ENCODE measurements at places on chromosomes 6 and 20.

DNA sequence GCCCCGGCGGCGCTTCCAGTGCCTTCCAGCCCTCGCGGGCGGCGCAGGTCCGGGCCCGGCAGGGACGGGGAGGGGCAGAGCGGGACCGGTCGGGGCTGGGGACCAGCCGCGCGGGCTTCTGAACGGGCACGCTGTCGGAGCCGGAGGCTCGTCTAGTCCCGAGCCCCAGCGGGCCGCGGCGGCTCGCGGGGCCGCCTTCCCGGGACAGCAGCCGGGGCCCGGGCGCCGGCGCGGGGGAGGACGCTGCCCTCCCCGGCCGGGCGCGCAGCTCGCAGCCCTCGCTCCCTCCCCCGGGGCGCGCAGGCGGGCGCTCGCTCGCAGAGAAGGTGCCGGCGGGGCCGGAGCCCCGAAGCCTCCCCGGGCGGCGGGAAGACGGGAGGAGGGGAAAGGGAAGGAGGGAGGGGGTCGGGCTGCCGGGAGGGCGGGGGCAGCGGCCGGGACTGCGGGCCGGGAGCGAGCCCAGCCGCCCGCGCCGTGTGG lies 696 bp upstream of the SIRPA start:
- peak; percentile 74 for DNase-seq

DNA sequence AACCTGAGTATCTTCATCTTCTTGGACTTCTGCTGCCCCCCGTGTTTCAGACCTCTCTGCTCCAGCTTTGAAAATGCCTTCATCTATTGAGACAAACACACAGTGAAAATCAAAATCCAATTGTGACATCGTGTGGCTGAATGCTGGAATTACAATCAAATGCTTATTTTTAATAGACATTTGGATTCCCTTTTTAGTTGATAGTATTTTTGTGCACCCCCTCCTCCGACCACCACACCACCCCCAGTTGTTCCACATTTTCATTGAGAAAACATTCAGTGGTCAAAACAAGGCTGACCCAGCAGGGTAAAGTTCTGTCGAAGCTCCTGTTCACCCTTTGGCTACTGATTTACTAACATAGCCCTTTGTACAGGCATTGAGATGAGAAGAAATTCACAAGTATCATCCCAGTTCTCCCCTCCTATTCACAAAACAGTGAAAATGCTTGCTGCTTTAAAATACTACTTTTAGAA lies 79.0 kb downstream of the NRSN1 start:
- no peak for DNase-seq

DNA sequence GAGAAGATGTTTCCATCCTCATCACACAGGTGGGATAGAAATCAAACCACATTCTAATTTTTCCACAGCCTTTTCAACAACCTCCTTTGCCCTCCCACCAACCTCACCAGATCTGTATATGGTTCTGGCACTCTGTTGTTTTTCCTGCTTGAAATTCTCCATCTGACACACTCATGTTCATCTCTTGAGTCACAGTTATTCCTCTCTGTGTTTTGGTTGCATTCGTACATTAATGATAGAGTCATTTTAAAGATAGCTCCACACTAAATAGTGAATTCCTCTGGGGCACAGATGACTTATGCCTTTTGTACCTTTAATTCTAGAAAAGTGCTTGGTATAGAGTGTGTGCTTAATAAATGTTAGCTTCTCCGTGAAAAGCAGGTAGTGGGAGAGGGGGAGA lies 1.4 kb upstream of the GCLC start:
- no peak for DNase-seq

DNA sequence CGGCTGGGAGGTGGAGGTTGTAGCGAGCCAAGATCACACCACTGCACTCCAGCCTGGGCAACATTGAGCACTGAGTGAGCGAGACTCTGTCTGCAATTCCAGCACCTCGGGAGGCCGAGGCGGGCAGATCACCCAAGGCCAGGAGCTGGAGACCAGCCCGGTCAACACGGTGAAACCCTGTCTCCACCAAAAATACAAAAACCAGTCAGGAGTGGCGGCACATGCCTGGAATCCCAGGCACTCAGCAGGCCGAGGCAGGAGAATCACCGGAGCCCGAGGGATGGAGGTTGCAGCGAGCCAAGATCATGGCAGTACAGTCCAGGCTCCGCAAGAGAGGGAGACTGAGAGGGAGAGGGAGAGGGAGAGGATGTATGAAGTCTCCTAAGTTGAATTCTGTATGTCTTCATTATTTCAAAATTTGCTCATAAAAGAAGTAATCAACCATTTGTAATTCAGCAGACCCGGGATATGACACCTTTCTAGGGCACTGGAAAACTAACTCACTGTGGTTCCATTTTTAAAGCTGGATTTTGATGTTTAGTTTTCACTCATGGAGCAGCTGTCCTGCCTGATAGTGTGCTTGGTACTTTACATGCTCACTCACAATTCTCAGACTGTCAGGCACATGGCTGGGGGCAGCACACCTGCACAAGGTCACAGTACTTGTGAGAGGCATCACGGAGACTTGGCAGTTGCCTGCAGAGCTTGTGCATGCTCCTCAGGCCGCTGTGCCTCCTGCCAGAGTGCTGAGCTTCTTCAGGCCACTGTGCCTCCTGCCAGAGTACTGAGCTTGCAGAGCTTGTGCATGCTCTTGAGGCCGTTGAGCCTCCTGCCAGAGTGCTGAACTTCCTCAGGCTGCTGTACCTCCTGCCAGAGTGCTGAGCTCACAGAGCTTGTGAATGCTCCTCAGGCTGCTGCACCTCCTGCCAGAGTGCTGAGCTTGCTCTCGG lies 106.2 kb downstream of the ERMARD start:
- peak; percentile 21 for DNase-seq

DNA sequence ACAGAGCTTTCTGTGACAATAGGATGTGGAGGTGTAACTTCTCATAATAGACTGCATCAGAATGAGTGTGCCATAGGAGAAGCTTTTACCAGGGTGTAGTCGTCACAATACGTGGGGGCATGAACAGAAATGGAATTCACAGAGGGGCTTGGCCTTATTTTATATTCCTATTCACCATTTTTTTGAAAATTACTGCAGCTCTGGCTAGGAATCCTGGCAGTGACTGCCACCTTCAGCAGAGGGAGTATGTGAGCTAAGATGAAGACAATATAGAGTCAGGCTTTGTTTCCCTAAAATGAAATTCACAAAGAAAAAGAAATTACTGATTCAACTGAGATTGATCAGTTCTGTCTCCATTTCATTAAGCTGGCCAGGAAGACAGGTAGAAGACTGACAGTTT lies 13.9 kb downstream of the TOMM6 start:
- peak; percentile 34 for DNase-seq

DNA sequence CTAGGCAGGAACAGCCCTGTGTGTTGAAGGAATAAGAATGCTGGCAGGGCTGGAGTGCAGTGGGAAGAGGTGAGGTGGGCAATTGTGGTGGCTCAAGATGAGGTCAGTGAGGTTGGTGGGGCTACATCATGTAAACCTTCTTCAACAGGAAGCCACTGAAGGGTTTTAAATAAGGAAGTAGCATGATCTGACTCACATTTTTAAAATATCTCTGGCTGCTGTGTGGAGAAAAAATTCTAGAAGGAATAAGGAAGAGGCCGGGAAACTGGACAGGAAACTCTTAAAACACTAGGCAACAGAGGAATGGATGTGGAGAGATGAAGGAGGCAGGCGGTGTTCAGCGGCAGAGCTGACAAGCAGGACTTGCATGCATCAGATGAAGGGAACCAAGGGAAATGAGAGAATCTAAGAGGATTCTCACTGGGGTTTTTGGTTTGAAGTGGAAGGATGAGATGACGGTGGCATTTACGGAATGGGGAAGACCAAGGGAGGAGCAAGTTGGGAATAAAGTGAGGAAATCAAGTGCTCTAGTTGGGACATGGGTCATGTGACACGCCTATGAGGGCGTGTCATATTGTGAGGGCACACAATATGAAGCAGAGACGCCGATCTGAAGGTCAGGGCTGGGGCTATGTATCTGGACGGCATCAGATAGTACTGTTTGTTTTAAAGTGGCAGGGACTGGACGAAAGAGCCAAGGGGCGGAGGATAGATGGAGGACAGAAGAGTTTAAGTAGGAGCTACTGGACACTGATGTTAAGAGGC lies 18.2 kb downstream of the TMEM242 start:
- no peak for DNase-seq

GRCh38 chr6:133637436-133637835 lies 251.5 kb upstream of the TCF21 start:
- DNase-seq, result no peak

DNA sequence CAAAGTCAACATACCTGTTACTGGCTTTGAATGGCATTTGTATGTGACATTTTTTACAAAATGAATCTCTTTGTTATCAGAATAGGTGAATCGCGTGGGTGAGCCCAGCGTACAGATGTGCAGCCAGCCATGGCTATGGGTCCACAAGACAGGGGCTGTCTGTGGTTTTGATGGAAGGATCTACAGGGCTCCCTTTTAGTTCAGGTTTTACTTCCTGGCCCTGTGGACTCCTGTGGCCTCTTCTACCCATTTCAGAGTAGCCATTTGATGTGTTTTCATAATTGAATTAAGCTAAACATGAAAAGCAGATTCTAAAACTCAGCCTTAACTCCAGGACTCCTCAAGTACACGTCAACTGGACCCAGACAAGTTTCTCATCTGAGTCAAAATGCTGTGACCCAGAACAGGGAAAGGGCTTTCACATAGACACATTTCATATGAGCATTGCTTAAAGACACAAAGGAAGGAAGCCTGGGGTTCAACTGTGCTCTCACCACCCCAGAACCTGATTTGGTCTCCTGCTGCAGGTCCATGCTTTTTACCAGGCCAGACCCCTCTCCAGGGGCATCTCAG lies 105.3 kb upstream of the NAA20 start:
- DNase-seq, result no peak

All from head of caudate nucleus (tissue), 42 donors.